ENCODE measurements at places on chromosomes 1 and 21.

GRCh38 chr1:198360208-198360729 is 180.2 kb downstream of the ATP6V1G3 start:
- no peak for DNase-seq

DNA sequence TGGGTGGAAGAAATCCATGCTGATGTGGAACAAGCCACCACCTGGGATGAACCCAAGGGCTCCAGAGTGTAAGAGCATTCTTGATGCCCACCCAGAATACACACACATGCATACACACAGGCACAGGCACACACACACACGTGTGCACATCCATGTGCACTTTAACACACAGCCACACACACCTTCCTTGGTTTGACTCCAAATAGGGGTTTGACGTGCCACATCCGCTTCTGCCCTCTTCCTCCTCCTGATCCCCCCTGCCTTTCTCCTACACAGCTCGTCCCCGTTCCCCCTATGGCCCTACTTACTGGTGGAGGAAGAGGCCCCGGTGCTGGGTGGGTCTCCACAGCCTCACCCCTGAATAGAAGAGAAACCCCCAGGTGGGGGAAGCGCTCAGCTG is 16.0 kb downstream of the SPATA21 start:
- no peak for DNase-seq

DNA sequence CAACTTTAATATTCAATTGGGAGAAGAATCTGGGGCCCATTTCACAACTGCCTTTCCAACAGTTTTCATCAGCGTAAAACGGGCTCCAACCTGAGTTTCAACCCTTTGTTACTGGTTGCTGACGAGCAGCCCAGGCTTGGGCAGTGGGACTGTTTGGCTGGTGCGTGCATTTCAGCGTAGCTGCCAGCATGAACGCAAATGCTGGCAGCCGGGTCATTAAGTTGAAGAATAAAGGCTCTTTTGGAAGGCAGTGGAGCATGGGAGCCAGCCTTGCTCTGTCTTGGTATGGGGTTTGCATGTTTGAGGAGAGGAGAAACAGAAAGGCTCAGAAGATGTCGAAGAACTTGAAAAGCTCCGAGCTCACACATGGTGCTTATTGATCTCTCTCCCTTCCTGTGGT is 40.7 kb downstream of the WDR3 start:
- no peak for DNase-seq

- no peak for DNase-seq
These were observed 354.7 kb downstream of the LMO4 start for GRCh38 chr1:87683196-87683956.

GRCh38 chr1:168312718-168313604 is 32.3 kb downstream of the TBX19 start:
- no peak for DNase-seq

- no peak for DNase-seq
These were observed 22.0 kb downstream of the CLIC6 start for GRCh38 chr21:34690793-34691175.

DNA sequence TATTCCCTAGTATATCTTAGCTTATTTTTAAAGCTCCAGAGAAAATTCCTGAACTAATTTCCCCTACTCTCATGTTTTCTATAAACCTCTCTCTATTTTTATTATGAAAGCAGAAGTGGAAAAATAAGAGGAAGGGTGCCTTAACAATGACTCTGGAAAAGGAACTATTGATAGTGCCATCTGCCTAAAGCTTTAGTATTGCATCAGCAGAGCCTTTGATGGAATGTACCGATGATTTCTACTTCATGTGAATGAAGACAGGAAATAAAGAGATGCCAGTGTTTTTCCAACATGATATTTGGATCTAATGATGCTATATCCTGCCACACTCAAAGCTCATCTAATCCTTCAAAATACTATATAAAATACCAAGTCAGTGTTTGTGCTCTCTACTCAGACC is 35.1 kb downstream of the TNFSF18 start:
- no peak for DNase-seq

GRCh38 chr1:69523461-69523860 is 44.3 kb upstream of the LRRC7 start:
- DNase-seq: no peak

DNA sequence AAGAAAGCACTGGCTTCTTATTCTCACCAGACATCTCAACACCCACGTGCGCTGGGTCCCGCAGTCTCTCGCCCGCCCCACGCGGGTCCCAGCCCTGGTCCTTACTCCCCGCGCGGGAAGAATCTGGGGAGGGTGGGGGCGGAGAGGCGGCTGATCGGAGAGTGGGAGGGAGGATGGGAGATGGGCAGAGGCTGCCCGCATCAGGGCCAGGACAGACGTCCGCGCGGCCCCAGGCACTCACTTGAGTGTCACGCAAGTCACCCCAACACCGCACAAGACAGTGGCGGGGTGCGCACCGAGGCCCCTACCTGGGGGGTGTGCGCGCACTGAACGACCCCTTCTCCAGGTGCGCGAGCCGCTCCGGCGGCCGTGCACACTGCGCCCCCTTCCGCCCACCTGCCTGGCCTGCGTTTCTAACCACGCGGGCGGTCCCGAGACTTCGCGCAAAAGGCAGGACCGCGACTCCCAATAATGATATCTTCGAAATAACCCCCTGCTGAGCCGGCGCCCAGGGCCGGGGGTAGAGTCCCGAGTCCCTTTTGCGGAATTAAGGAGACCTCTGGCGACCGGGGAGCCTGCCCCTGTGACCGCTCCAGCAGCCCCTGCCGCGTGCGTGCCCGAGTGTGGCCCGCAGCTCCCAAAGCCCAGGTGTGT is 6.0 kb upstream of the SIM2 start:
- no peak for DNase-seq

DNA sequence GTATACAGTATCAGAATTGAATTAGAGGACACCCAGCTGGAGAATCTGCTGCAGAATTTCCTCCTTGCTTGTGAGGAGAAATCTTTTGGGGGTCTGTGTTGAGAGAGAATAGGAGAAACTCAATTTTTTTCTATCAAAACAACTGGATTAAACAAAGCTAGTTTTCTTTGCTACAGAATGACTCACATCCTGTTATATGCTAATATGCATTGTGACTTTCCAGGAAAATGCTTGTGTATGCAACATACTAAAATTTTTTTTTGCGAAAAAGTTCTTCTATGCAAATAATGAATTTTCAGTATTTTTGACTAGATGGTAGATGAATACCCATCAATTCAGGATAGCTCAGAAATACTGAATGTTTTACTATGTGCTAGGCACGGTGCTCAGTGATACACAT is 2.2 kb downstream of the VAMP4 start:
- no peak for DNase-seq

Measured in type B pancreatic cell (in vitro differentiated cells).